Omental fat pad (tissue), 4 donors: ENCODE measurements at places on chromosomes 16 and 17. TPM values are rescaled to one million over a fixed set of nuclear protein-coding genes. Genes with fewer than 3 reads are reported as not detected.

Gene IL17C
- not detected for total RNA-seq

DNA sequence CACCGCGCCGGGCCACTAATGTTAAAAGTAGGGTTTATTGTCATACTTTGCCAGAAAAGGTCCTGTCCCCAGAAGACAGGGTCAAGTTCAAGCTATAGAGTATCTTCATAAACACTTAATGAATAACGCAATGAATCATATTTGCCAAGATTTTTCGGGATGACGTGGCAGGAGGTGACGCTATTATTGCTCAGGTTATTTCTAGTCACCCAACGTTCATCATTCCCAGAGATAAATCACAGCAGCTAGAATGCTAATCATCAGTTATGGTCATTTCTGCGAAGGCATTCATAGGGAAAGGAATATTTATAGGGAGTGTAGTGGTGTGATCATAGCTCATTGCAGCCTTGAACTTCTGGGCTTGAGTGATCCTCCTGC, 2.0 kb downstream of the TMC5 start:
- DNase-seq = no peak

DNA sequence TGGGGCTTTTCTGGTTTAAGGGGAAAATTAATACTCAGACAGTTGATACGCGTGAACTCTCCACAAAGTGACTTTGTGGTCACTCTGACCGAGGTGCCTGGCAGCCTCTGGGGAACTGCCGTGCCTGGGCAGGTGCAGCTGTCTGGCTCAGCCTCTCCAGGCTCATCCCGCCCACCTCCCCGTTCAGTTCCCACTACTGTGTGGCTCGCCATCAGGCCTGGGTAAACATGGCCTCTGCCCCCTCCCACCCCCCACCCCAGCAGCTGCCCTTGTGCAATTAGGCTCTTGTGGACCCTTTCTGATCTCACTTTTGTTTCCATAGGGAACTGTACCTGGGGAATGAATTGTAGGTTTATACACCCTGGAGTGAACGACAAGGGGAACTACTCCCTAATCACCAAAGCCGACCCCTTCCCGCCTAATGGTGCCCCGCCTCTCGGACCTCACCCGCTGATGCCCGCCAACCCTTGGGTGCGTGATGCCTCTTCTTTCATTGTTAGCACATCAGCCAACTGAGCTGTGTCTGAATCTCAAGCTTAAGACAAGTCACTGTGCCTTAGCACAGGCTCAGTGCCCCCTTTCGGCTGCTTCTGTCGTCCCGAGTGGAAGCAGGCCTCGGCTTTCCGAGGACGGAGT, 27.8 kb downstream of the ZC3H18 start:
- DNase-seq = no peak

DNA sequence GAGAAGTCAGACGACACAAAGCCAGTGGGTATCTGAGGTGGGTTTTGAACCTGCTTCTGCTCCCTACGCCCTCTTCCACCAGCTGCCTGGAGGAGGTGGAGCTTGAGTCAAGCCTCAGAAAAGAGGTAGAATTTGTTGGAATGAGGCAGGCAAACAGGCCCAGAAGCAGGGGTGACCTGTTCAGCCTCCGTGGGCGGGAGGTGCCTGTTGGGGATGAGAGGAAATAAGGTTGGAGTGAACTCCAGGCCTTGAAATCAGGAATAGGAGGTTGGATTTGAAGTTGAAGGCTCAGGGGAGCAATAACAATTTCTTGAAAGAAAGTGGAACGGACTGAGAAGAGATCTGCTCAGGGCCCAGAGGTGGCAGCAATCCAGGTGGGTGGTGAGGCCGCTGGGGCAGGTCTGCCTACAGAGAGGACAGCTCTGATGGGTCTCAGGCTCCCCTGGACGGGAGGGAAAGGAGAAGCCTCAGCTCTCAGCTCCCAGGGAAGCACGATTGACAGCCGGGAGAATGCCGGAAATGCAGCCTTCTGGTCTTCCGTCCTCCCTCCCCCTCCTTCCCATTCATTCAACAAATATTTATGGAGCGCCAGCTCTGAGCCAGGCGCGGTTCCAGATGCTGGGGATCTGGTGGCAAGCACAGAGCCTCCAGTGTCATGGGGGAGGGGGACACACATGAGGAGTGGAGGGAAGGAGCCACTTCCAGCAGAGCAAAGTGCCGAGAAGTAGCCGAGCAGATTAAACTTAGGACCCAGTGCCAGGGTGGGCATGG, 61.9 kb upstream of the CIBAR2 start:
- no peak for DNase-seq

Gene MYH2
- not detected for total RNA-seq

Gene NOTUM
- not detected for total RNA-seq

DNA sequence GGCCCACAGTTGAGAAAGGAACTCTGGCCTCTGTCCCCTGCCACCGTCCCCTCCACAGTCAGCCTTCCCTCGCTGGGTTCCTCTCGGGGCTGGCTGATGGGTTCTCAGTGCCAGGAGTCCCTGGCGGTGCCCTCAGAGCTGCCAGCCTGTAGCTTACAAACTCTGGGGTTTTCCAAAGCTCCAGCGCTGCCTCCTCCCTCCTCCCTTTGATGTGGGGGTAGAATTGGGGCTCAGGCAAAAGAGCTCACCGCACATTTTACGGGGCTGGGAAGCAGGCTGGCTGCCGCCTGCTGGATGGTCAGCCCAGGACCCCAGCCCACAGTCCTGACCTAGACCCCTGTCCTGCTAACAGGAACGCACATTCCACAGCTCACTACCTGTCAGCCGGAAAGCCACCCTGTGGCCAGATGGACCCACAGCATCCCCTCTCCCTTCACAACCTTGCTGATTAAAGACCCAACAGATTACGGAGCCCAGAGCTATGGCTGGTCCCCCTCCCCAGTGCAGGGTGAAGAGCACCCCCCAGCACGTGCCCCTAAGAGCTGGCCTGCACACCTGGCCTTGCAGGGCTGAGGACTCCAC, 6.0 kb downstream of the VASN start:
- DNase-seq = no peak

GRCh38 chr17:6473128-6473767, 29.0 kb downstream of the PIMREG start:
- DNase-seq = peak; percentile 49

DNA sequence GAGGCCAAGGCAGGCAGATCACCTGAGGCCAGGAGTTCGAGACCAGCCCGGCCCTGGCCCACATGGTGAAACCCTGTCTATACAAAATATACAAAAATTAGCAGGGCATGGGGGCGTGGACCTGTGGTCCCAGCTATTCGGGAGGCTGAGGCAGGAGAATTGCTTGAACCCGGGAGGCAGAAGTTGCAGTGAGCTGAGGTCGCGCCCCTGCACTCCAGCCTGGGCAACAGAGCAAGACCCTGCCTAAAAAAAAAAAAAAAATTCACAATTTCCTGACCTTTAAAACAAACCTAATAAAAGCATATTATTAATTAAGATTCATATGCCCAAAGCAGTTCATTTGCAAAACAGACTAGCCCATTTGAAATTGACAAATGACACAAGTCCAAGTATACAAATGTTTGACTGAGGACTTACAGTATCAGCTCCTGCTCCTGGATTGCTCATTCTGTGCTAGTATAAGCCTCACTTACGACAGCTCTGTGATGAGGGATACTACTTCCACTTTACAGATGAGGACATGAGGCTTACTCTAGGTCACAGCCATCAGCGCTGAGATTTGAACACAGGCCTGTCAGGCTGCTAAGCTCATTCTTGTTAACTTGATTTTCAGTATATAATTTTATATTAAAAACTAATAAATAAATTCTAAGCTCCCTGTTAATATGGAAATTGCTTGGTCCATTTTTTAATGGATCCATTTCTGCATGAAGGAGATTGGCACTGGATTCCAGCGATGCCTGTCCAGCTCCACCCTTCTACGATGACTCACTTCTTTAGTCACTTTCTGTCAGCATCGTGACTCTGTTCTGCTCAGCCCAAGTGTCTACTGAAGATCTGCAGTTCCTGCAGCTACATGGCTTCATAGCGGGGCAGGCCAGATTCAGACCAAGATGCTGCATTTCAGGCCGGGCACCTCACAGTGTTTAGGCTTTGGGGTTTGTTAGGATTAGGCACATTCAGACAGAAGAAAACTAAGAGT, 88.2 kb downstream of the WDR59 start:
- no peak for DNase-seq

Gene PLCD3
- 40.1 TPM for total RNA-seq

DNA sequence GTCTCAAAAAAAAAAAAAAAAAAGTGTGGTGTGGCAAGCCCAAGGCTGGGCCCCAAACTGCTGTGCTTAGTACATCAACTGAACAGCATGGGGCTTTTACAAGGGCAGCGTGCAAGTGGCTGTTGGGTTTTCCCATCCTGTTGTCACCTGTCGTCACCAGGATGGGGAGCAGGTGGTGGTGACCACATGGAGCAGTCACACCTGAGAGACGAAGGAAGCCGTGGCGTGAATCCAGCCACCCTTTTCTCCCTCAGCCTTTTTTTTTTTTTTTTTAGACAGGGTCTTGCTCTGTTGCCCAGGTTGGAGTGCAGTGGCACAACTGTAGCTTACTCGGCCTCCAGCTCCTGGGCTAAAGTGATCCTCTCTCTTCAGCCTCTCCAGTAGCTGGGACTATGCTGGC, 4.1 kb upstream of the MRPL58 start:
- DNase-seq = no peak

Gene CNGB1
- total RNA-seq = not detected

DNA sequence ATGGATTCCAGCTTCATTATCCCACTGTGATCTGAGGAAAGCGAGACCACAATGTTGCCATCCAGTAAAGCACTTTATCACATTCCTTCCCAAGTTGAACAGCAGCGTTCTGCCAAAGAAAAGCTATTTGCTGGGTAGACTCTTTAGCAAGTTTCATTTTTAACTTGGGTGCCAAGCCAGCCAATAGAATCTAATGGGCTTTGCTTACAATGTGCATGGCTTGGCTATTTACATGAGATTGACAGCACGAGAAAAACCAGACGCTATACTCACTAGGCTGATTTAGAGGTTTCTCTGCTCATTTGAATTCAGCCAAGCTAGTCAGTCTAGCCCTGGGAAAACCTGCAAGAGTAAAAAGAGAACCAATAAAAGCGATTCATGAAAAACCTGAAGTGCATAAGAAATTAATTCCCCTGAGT, 108.9 kb downstream of the CDH13 start:
- DNase-seq = no peak

DNA sequence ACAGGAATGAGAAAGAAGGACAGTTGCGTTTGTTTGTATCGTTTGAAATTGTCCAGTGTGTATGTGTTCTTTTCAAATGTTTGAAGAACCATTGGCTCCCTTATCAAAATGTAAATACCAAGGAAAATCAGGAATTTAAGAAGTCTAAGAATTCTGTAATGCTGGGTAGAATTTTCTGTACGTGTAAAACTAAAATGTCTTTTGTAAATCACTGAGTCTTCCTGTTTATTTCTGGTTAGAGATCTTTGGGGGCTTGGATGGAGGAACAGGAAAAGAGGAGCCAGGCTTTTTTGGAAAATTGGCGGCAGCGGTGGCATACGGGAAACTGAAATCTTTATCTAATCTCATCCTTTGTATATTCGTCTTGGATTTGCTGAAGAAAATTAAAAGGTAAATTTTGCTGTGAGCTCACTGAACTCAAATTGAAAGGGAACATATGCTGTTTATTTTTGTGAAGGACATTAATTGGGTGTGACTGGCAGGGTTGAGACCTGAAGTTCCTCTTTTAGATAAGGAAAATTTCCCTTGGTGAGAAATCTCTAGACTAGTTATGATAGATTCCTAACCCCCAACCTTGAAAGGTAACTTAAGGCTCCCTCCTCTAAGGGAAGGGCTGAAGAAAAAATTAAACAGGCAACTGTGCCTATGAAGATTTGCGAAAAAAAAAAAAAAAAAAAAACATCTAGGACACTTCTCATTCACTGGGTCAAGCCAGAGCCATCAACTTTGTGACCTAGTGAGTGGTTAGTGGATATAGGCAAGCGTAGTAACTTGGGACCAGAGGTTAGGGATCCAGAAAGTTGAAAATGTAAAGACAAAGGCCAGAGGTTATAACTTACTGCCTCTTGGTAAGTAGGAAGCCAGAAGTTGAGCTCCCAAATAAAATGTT, 10.8 kb downstream of the TAT start:
- no peak for DNase-seq

Gene AOC2
- 6.5 TPM for total RNA-seq

DNA sequence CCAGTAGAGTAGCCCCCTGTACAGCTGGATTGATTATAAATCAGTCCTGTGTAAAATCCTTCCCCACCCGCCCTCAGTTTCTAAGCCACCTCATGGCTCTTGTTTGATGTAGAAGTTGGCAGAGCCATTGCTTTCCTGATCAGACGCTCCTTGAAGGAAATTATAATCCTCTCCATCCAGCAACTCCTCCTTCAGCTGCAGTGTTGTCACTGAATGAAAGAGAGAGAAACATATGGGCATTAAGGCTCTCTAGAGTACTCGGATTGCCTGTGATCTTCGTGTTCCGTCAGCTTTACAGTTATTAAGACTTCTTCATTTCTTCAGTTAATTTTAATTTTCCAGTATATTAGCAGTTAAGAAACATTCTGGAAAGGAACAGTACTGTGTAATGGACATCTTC, 14.3 kb downstream of the NME2 start:
- DNase-seq = no peak
